ENCODE measurements at places on chromosomes 11 and 22.

DNA sequence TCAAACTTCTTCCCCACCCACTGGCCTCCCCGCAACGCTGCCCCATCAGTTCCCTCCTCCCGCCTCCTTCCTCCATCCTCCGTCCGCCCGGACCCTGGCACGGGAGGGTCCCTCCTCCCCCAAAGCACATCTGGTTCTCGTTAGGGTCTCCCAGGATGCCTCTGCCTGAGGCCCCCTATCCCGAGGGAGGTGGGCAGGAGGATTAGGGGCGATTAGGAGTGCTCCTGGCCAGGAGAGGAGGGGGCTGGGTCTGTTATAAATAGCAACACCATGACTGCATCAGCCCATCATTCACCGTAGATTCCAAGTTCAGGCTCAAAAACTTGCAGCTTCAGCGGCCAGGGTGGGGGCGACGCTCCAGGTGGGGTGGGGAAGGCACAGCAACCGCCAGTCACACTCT lies 10.4 kb downstream of the MYRF start:
- DNase-seq: no peak

DNA sequence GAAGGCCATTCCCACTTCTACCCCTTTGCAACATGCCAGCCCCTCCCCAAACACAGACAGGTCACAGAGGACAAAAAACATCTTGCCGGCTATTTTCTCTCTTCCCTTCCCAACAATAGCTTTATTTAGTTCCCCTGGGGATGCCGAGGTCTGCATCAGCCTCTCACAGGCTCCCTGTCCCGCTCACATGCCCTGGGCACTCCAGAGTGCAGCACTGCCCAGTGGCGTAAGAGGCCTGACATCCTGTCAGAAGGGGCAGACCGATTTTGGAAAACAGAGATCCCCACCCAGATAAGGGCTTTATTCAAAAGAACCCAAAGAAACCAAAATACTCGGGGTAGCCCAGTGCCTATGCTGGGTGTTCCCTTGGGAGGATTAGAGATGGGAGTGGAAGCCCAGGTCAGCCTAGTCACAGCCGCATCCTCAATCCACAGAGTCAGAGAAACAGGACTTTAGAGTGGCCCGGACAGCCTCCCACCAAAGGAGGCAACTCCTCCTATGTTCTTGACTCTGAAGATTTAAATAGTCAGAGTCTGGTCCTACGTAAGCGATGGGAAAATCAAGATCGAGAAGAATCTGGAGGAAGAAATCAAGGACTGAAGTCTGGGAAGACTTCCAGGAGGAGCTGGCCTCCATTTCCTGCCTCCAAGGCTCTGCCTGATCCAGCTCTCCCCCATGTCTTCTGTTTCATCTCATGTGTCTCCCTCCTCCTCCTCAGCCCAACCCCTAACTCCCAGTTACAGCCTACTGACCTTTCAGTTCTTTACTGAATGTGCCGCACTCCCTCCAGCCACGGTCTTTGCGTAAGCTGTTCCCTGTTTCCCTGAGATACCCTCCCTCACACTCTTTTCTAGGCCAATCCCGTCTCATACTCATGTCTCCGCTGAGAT lies 129.3 kb downstream of the FBXO7 start:
- DNase-seq: no peak

GRCh38 chr22:24175160-24175808 lies 6.0 kb upstream of the SUSD2 start:
- DNase-seq: peak; percentile 79

GRCh38 chr22:24683691-24684090 lies 80.7 kb downstream of the GGT1 start:
- DNase-seq: no peak

DNA sequence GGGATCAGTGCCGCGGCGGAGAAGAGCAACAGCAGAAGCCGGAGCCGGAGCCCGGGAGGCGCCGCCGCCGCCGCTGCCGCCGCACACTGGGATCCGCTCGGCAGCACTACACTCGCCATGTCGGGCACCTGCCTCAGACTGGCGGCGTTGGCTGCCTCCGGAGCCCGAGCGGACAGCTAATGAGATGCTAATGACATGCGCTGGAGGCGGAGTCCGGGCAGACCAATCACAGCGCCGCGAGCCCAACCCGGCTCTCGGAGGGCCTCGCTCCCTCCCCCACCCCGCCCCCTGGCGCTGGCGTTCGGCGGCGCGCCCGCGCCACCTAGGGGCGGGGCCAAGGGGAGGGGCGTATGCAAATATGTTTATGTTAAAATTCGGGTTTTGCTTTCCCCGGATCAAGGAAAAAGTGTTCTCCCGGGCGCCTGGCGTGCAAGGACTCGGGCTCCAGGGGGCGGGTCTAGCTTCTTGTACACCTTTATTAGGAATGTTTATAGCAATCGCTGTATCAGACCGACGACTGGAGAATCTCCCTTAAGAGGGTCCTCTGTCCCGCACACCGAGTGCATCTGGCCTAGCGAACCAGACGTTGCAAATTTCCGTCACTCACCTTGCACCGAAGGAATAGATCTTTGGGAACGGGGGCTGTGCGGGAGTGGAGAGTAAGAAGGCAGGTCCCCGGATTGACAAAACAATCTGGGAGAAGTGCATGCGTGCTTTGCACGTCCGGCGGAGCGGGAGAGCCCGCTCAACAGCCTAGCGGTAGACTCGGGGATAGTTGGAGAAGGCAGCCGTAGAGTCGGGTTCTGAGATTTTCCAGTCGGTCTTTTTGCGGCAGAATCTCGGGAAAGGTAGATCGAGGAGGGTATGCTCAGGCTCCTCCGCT lies at the start of gene CADM1:
Gene CADM1 (minus strand): TSS at position 140 of the 883 bp plus-strand sequence.
- DNase-seq: peak; percentile 73
